ENCODE measurements at places on chromosomes 4 and X. TPM values are rescaled to one million over a fixed set of nuclear protein-coding genes. Genes with fewer than 3 reads are reported as not detected.

DNA sequence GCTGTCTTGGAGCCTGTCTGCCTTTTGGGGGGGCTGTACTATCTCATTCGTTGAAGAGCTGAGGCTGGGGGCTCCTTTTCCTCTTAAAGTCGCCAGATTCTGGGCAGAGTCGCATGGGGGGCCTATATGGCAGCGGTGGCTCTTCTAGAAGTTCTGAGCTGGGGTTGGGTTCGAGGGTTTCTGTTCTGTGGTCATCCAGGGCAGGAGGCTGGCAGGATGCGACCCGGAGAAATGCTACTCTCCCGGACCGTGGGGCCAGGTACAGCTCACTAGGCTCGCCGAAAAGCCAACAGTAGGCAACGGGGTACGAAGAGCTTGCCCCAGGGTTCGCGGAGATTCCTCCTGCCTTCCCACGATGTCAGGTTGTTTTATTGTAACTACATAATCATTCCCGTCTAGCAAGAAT, 1.9 kb upstream of the CITED1 start:
- H3K4me1 ChIP-seq: peaks cover 4% of the 10 kb centered on the region
- H3K4me3 ChIP-seq: no peak overlapping the region

DNA sequence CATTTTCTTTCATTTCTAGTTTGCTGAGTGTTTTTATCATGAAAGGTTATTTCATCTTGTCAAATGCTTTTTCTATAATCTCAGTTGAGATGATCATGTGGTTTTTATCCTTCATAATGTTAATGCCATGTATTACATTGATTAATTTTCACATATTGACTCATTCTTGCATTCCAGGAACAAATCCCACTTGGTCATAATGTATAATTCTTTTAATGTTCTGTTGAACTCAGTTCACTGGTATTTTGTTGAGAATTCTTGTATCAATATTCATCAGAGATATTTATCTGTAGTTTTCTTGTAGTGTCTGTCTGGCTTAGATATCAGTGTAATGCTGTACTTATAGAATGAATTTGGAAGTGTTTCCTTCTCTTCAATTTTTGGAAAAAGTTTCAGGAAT, 16.7 kb upstream of the LHFPL1 start:
- DNase-seq: no peak
- H3K4me3 ChIP-seq: no peak overlapping the region
- no peaks in the 10 kb centered on the region for H3K36me3 ChIP-seq

GRCh38 chr4:168291242-168291641, 27.3 kb downstream of the DDX60 start:
- no peak for DNase-seq
- no peak overlapping the region for H3K27ac ChIP-seq
- H3K27me3 ChIP-seq: no peaks in the 10 kb centered on the region
- no peaks in the 10 kb centered on the region for H3K36me3 ChIP-seq
- H3K4me1 ChIP-seq: no peaks in the 10 kb centered on the region

The TRIM2 gene
- 18.9 TPM for total RNA-seq

The NOX1 gene
- total RNA-seq: not detected

The TCEAL7 gene
- not detected for total RNA-seq
